EL (cell line): ENCODE measurements at places on chromosomes 2 and 18.
A peak's percentile ranks its signal among the peaks of the same experiment; 100 is the strongest.

GRCh38 chr18:57475408-57475807 is 40.2 kb downstream of the ONECUT2 start:
- no peak for DNase-seq

DNA sequence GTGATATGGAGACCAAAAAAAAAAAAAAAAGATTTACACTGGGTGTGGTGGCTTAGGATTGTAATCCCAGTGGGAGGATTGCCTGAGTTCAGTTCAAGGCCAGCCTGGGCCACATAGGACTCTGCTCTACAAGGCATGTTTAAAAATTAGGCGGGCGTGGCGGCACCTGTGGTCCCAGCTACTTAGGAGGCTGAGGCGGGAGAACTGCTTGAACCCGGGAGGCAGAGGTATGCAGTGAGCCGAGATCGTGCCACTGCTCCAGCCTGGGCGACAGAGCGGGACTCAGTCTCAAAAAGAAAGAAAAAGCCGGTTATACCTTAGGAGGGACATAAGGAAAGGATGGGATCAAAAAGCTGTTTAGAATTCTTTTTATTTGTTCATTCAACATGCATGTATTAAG is 707 bp upstream of the SPDYA start:
- DNase-seq: peak; percentile 2

DNA sequence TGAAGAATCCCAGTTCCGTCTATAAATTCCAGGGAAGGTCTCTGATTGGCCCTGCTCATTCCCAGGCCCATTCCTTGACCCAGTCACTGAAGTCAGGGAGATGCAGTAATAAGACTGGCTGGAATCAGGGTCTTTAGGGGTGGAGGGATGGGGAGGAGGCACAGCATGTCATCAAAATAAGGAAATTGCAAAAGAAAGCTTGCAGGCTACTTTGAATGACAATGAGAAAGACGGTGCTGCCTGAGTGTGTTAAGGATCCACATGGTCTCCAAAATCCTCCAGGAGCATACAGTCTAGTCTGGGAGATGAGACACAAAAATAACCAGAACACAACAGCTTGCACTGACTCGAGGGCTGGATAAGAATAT is 2.0 kb upstream of the DES start:
- no peak for DNase-seq

DNA sequence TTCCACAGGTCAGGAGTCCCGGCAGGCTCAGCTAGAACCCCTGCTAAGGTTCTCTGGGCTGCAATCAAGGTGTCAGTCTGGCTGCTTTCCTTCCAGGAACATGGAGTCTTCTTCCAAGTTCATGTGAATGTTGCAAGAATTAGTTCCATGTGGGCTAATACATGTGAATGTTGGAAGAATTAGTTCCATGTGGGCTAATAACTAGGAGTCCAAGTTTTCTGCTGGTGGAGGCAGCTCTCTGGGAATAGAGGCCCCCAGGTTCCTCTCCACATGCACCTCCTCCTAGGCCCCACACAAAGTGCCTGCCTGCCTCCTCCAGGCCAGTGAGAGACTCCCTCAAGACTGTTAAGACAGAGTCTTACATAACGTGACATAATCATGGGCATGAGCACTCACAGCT is 140.8 kb upstream of the SLC35G4 start:
- no peak for DNase-seq

GRCh38 chr2:74577448-74577847 is 22.9 kb downstream of the DOK1 start:
- DNase-seq: peak; percentile 63

DNA sequence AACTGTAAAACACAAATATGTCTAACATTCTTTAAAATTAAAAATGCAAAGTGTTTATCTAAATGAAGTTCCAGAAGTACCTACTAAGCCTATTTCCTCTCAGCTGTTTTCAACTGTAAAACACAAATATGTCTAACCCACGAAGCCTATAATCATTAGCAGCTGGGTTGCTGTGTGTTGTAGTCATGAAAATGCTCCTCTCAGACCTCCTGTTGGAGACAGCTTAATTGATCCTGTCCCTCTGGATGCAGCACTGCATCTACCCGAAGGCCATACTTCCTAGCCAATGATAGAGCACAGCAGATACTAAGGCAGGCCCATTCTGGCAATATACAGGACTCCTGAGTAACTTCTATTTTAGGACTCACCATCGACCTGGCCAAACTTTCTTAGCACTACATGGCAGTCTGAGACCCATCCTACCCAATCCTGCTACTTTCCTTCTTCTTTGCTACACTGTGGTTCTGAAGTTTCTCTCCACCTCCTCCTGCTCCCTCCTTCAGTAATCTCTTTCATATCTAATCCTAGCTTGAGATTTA is 92.5 kb upstream of the RBBP8 start:
- no peak for DNase-seq

- no peak for DNase-seq
These were observed 131.0 kb downstream of the PAX3 start for GRCh38 chr2:222167762-222168161.

- DNase-seq: no peak
These were observed 32.6 kb downstream of the IL1R2 start for GRCh38 chr2:102024410-102024809.

- no peak for DNase-seq
These were observed 532.7 kb downstream of the TDRD15 start for GRCh38 chr2:21656330-21657075.

- DNase-seq: peak; percentile 1
These were observed 106.4 kb downstream of the KCNH7 start for GRCh38 chr2:162731917-162732804.

DNA sequence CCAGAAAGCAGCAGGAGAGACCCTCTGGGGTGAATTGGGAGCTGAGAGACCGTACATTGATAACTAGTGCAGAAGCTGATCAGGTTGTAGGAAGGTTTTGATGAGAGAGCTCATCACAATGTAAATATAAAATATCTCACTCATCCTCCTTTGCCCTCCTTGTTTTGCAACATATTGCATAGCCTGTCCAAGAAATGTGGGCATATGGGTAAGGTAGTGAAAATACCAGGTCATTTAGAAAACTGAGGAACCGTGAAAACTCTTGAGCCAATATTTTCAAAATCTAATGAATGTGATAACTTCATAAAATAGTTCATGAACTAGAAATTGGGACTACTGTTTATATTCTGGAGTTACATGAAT is 31.4 kb downstream of the C18orf54 start:
- no peak for DNase-seq

DNA sequence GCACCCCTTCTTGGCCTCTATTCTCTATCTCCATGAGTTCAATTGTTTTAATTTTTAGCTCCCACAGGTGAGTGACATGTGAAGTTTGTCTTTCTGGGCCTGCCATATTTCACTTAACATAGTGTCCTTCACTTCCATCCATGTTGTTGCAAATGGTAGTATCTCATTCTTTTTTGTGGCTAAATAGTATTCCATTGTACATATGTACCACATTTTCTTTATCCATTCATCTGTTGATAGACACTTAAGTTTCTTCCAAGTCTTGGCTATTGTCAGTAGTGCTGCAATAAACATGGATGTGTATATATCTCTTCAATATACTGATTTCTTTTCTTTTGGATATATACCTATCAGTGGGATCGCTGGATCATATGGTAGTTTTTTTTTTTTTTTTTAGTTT is 9.0 kb downstream of the STRADB start:
- DNase-seq: no peak

DNA sequence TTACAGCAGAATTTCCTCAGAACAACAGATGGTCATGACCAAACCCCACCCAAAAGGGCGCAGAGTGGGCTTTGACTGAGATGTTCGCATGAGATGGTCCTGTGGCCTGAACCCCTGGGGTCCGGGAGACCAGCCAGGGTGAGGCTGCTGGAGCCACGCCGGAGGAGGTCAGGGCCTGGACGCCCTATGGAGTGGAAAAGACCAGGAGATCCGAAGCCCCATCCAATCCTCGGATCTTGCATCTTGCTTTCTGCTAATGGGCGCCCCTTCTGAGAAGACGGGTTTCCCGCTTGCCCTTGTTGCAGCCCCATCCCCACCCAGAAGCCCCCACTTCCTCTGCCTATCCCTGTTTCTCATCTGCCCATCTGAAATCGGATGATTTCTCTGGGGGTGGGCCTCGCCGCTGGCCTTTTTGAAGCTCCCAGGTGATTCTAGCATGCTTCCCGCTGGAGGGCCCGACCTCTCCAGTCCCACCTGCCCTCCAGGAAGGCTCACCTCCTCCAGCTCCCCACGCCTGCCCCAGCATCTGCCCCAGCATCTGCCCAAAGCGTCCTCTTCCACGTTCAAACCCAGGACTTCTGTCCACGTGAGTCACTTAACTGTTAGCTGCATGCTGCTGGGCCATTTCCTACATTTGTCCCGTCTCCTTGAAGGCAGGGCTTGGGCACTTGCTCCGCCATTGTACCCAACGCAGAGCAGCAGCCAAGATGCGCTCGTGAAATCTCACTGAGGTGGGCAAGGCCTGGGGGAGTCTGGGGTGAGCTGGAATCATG is 4.3 kb upstream of the CNDP1 start:
- no peak for DNase-seq
